ENCODE measurements at places on chromosomes 11 and 22.

DNA sequence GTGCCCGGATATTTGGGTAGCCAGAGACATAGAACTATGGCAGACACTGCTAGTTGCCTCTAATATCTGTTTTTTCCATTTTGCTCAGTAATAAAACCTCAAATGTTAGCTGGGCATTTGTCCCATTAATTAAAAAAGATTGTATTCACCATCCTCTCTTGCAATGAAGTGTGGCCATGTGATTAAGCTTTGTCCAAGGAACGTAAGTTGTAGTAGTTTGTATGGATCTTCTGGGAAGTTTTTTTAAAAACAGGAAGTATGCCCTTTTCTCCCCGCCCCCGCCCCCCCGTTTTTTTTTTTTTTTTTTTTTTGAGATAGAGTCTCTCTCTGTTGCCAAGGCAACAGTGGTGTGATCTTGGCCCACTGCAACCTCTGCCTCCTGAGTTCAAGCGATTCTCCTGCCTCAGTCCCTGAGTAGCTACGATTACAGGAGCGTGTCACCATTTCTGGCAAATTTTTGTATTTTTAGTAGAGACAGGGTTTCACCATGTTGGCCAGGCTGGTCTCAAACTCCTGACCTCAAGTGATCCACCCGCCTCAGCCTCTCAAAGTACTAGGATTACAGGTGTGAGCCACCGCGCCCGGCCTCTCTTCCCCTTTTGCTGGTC lies 1.7 kb upstream of the TMEM135 start:
- DNase-seq, result no peak

- no peak for DNase-seq
These were observed 4.5 kb upstream of the MUC5B start for GRCh38 chr11:1218256-1218787.

- DNase-seq, result no peak
These were observed 4.7 kb downstream of the TPST2 start for GRCh38 chr22:26585104-26585790.

DNA sequence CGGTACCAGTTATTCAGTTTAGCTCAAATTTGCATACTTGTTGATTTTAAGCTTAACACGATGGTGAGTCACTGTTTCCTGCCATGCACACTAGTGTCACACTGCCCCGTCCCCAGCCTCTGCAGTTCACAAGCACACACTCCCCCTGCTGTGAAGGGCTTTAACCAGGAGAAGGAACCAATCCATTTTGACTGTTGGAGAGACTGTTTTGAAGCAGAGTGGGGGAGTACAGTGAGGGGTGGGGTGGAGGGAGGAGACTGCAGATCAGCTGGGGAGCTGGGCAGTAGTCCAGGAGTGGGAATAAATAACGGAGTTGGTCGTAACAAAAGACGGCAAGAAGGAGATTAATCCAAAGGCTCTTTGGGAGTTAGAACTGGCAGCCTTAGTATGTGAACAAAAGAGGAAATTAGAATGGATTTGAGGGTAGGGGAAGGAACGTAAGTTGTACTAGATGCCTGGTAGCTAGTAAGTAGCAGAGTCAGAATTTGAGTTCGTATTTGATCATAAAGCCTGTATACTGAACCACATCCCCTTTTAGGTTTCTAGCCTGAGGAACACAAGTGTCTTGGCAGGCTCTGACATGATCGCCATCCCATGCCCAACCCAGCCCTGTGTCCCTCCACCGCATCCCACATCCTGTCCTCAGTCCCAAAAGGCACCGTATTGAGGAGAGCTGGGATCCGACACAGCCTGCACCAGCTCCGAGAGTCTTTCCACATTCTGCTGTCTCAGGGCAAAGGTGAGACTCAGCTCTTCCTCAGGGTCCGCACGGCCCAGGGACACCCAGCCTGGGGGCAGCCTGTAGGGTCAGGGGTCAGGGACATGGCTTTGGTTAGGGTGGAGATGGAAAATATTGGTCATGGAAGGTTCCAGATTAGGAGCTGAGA lies 862 bp downstream of the TPP1 start:
- DNase-seq, result no peak

GRCh38 chr11:11550534-11550933 lies 71.3 kb downstream of the GALNT18 start:
- no peak for DNase-seq

- no peak for DNase-seq
These were observed 18.1 kb upstream of the RELT start for GRCh38 chr11:73358071-73358470.

GRCh38 chr11:66371627-66372415 lies at the start of gene SLC29A2:
Gene SLC29A2 (minus strand): TSS chr11:66371760. CDS start chr11:66371591, 169 bp downstream.
- peak; percentile 94 for DNase-seq

- no peak for DNase-seq
These were observed 18.1 kb upstream of the MRTFA start for GRCh38 chr22:40654522-40655167.

GRCh38 chr11:69299023-69299461 lies 5.1 kb downstream of the MYEOV start:
- DNase-seq, result no peak

- no peak for DNase-seq
These were observed 34.2 kb upstream of the FCHSD2 start for GRCh38 chr11:73176145-73176873.

DNA sequence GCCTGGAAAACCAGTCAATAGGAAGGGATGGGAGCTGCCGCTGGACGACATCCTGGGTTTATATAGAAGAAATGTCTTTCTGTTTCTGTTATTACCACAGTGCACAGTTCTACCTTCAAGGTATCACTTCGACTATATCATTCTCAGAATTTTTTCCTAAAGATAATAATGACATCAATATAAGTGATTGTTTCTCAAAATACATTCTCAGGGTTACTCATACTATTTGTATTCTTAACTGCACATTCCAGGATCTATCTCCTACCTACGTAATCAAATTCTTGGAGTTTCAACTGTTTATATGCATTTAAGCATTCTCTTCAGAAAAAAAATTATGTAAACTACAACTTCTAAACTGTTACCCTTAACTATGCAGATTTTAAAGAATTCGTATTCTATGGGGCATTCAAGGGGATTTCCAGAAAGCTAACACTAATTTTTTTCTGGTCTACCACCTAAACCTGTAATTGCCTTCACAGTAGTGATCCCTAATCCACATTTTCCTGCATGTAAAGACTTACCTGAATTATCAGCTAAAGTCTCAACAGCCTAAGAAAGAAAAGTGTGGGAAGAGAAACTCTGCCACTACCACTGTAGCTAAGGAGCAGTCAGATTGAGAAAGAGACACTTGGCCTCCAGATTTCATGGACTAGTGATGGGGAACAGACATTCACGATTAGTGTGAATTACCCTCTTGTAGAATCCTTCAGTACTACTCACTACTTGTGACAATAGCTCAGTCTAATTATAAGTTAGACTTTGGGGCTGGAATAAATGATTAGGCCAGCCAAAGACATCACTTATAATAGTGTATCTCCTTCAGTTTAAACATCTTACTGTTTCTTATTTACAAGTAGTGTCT lies at the start of gene OR51B5:
Gene OR51B5 (minus strand): TSS at position 51 of the 862 bp plus-strand sequence. CDS start 0 bp downstream, at position 51.
- DNase-seq, result no peak

DNA sequence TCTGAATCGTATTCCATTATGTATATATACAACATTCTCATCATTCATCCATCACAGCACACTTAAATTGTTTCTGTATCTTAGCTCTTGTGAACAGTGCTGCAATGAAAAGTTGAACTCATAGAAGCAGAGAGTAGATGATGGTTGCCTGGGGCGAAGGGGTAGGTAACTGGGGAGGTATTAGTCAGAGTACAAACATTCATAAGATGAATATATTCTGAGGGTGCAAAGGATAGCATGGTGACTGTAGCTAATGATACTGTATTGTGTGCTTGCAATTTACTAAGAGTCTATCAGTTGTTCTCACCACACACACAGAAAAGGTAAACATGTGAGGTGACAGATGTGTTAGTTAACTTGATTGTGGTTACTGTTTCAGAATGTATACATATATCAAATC lies 12.6 kb upstream of the RFPL2 start:
- no peak for DNase-seq

- DNase-seq, result no peak
These were observed 929.9 kb downstream of the NTM start for GRCh38 chr11:132300283-132300682.

DNA sequence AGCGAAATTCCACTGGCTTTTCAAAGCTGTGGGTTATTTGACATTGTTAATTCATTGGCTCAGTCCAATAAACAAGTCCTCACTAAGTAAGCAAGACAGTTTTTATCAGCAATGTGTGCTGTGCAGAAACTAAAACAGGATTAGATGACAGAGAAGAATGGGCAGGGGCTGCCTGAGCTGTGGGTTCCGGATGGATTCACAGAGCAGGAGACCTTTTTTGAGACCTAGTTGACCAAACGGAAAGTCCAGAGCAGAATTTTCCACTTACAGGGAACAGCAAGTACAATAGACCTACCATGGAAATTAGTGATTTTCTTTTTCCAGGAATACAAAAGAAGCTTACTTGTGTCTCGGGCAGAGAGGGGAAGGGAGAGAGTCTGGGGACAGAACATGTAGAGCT lies 5.2 kb upstream of the KDM4F start:
- DNase-seq, result no peak

- peak; percentile 72 for DNase-seq
These were observed 740 bp downstream of the FADS1 start for GRCh38 chr11:61815790-61816735.

- no peak for DNase-seq
These were observed 21.9 kb upstream of the NFRKB start for GRCh38 chr11:129917231-129917630.
